ENCODE measurements at places on chromosomes 2 and 18. TPM values are rescaled to one million over a fixed set of nuclear protein-coding genes. Genes with fewer than 3 reads are reported as not detected.
A peak's percentile ranks its signal among the peaks of the same experiment; 100 is the strongest.

CD302 gene
- polyA plus RNA-seq = 9.9 TPM

DNA sequence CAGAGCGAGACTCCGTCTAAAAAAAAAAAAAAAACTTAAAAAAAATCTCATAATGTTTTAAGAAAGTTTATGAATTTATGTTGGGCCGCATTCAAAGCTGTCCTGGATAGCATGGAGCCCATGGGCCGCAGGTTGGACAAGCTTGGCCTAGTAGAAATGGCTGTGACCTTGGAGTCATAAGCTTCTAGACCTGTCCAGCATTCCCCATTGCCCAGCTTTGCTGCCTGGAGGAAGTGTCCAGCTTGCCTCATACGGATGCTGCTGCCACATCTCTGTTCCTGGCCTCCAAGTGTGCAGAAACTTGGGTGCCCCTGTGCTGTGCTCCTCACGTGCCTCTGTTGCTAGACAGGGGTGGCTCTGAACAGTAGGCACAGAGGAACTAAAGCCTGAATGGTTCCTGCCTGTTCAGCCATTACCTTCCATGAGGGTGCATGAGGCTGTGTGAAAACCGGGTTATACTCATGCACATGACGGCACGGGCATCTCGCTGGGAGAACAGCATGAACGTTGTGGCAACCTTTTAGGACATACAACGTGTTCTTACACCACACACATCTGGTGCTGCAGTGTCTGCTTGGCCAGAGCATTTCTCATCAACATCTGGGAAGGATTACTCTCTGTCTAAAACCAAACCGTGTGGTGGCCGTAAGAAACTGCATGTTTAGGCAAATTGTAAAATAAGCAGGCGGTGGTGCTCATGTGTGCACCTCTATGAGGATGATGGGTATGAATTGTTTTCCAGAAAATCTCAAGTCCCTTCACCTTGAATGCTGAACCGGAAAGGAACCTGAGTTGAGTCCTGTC is 38.2 kb downstream of the FHOD3 start:
- peak; percentile 76 for DNase-seq

- peak; percentile 68 for DNase-seq
Observed at GRCh38 chr18:741931-742512, 29.6 kb upstream of the ENOSF1 start.

GCC2 gene
- 53.1 TPM for polyA plus RNA-seq

PDE11A gene
- 0.75 TPM for polyA plus RNA-seq

CCDC141 gene
- polyA plus RNA-seq = not detected

EPB41L5 gene
- polyA plus RNA-seq = 2.5 TPM

DNA sequence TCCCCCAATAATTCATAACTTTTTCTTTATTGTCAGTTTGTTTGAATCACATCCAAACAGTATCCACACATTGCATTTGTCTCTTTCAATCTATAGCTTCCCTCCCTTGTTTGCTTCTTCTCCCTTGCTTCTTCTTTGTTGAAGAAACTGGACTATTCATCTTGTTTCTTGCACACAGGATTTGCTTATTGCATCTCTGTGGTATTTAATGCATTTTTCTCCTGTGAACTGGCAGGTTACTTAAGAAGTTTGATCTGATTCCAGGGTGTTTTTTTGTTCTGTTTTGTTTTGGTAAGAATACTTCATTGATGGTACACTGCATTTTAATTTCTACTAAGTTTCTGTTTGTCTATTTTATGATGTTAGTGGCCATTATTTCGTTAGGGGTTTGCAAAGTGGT is 166.8 kb downstream of the CAMKMT start:
- peak; percentile 89 for DNase-seq

DNA sequence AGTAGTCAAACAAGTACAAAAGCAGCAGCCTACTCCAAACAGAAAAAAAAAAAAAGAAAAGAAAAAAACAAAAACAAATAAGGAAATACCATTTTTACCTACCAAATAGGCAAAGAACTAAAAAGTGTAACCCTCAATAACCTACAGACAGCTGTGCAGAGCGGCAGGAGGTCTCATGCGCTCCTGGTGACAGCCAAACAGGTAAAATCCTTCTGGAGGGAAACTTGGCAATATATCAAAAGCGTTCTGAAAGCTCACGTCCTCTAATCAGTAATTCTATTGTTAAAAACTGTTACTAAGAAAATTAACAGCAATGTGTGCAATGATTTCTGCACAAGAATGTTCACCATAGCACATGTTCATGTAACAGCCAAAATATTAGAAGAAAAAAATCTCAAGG is 105.6 kb downstream of the AFF3 start:
- no peak for DNase-seq

DNA sequence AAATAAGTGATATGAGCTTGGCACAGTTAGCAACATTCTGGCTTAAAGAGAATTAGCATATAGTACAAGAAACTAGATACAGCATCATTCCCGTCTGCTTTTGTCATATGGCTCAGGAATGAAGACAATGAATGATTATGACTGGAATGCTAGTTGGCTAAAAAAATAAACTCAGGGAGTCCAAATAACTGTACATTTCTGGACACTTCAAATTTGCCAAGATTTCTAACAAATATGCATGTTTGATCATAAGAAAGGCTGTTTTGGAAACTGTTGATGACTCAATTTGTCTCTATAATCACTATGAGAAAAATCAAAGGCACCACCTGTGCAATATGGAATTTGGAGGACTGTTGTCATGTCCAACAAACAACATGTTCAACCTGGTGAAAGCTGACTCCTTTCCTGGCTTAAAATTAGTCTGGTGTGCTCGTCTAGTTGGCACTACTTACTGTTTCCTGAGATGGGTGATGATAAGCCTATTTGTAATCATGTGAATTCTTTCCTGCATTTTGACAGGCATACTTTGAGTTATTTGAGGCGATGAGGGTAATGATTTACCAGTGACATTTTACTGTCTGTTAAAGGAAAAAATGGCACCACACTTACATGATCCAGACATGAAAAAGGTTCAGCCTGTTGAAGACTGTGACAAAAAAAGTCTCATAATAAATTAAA is 133.9 kb upstream of the CDH20 start:
- DNase-seq = peak; percentile 42

DNA sequence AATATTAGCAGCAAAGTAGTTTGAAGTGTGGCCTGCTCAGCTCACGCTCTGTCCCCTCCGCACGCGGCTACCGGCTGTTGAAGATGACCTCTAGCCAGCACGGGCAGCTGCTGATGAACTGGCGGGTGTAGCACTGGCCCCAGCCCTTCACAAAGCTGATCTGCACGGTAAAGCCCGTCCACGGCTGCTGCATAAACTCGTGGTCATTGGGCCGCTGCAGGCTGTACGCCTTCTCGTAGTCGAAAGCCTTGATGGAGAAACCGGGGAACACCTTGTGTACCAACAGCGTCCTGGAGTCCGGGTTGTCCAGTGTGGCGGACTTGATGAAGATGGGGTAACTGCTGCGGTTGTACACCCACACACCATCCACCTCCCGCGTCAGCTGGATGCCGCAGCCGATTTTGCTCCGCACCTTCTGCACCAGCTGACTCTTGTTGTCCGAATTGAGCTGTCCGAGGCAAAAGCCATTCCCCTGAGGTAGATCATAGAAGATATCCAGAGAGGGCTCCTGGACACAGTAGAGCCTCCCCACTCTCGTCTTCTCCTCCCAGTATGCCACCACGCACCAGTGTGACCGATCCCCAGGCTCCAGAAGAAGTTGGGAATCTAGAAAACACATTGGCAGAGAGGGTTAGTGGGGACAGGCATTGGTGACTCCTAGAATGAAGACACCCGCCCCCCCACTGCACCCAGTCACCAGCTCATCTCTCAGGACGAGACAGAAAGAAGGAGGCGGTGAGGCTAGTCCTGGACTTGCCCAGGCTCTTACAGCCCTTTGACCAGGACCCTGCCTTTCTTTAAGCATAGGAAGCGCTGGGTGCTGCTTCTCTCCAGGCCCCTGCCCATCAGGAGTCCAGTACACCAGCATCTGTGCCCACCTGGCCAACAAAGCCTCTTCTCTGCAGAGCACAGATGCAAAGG is 29.2 kb downstream of the SMAD7 start:
- DNase-seq = peak; percentile 56

DNA sequence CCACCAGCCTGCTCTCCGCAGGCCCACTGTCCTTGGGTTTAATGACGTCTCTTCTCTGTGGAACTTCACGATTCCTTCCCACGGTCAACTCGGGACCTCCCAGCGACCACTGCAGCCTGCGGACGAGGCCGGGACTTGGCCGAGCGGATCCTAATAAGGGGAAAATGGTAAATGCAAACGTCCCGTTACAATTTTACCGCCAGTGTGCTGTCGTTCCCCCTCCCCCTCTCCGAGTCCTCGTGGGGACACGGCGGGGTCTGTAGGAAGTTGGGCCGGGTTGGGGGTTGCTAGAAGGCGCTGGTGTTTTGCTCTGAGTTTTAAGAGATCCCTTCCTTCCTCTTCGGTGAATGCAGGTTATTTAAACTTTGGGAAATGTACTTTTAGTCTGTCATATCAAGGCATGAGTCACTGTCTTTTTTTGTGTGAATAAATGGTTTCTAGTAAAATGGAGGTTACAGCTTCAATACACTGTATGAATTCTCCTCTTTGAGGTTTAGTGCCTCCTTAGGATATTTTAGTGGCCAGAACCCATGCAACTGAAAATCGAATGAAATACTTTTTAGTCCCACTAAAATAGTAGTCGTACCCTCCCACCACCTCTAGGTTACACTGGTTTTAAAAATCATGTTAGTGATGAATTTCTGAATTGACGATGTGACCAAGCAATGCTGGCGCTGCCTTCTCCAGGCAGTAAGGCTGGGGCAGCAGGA is 2.3 kb downstream of the HOXD11 start:
- peak; percentile 57 for DNase-seq

- DNase-seq = no peak
Observed at GRCh38 chr2:12774395-12774727, 57.6 kb downstream of the TRIB2 start.

GRCh38 chr2:159753797-159754196 is 41.5 kb downstream of the MARCHF7 start:
- DNase-seq = no peak

GRCh38 chr2:119377993-119378345 is 11.2 kb downstream of the DBI start:
- DNase-seq = no peak

DNA sequence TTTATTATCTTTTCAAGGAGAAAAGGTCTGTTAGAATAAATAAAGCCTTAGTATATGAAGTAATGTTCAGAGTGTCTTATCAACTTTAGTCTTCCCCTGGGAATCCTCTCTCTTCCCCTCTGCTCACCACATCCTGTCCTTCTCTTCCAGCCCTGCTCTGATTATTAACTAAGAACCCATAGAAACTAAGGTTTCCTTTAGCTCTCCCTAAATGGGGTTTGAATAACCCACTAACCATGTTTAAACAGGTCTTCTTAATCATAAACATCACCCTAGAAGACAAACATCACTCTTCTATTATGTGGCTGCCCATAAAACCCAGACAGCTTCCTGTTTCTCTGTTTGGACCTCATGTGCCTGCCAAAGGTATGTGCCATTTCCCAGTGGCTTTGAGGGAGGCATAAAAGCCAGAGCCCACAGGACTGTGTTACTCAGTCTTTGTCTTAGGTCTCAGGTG is 50.1 kb downstream of the SLC14A1 start:
- peak; percentile 54 for DNase-seq

DNA sequence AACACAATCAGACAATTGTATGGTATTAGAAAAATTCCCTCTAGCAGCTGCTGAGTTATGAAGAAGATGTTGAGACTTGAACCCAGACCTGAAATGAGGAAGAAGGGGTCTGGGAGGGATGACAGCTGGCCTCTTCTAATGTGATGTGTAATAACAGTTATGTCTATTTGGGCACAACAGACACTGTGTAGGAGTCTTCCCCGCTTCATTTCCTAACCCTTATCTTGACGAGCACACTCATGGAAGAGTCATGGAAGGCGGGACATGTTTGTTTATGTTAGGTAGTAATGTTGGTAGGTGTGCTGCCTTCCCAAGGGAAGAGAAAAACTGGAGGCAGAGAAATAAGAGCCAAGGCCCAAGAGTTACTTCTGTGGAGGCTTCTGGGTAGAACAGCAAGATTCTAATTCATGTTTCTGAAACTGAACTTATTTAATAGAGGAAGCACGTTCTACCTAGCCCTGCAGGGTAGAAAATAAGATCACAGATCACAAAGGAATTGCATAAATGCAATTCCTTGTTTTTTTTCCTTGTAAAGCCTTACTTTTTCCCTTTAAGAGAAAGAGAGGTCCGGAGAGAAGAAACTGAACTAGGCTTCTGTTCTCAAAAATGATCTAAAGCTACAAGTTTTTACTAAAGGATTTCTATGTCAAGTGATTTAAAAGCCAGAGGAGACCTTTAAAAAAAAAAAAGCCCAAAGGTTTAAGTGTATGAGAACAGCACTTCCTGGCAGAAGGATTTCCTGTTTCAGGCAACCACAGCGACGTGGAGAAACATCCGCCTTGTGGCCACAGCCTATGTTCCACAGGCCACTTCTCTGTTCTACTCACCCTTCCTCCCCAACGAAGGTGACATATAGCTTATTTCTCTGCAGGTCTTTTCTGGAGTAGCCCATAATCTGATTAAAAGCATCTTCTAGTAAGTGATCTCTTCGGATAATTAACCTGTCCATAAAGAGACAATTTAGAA is 68.5 kb upstream of the STK17B start:
- peak; percentile 82 for DNase-seq

- DNase-seq = no peak
Observed at GRCh38 chr2:25257032-25257552, 84.6 kb downstream of the DNMT3A start.

UGT1A1 gene
- not detected for polyA plus RNA-seq

NDUFS1 gene
- polyA plus RNA-seq = 49.8 TPM

CYP1B1 gene
- 112 TPM for polyA plus RNA-seq

GKN1 gene
- polyA plus RNA-seq = not detected

DNA sequence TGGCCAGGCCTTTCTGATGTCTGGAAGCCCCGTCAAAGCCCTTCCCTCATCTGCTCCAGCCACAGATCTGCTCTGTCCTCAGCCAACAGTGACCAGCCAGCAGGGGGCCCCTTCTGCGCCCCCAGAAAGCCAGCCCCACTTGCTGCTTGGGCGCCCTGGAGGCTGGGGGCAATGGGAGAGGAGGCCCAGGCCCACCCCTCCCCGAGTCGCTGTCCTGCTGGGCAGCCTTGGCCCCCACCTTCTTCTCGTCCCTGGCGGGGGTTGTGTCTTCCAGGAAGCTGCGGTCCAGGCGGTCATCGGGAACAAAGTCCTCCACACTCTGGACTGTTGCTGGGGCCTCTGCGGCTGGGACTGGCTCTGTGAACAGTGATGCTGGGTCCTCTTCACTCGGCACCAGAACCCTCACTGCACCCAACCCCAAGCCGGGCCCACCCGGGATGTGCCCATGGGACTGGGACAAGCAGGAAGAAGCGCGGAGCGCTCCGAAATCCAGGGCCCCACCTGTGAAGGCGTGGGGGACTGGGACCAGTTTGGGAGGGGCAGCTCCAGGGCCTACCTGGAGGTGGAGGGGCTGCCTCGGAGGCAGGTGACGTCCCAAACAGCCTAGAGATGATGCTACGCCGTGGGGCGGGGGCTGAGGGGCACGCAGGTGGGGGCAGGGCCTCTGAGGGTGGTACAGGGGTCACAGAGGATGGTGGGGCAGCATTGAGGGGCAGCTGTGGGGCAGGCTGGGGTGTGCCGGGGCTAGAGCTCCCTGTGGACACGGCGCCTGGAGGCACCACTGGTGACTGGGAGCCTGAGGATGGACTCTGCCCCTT is 257.6 kb downstream of the ANKRD30B start:
- DNase-seq = no peak

ORC4 gene
- polyA plus RNA-seq = 42.7 TPM

- DNase-seq = no peak
Observed at GRCh38 chr2:8278709-8279354, 403.0 kb upstream of the ID2 start.

Data from GM23248 (cell line).